ENCODE measurements at places on chromosomes 1 and 21.
A peak's percentile ranks its signal among the peaks of the same experiment; 100 is the strongest.

DNA sequence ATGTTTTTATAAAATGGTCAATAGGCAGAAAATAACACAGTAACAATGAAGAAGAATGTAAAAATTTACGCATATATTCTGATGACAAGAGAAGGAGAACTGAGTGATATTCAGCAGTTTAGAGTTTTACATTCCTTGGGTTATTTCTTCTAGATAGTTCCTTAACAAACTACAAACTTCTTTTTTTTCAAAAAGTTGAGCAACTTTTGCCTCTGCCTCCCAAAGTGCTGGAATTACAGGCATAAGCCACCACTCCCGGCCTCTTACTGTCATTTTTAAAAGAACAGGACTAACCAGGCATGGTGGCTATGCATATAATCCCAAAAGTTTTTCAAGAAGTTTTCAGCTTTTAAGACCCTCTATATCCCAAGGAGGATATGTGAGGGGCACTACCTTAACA is 32.9 kb downstream of the ARNT start:
- DNase-seq: no peak

GRCh38 chr1:72000809-72001208 is 281.5 kb downstream of the NEGR1 start:
- no peak for DNase-seq

- no peak for DNase-seq
Observed at GRCh38 chr1:9025449-9025848, 774 bp downstream of the SLC2A7 start.

GRCh38 chr1:191977874-191978506 is 180.3 kb upstream of the RGS18 start:
- no peak for DNase-seq

DNA sequence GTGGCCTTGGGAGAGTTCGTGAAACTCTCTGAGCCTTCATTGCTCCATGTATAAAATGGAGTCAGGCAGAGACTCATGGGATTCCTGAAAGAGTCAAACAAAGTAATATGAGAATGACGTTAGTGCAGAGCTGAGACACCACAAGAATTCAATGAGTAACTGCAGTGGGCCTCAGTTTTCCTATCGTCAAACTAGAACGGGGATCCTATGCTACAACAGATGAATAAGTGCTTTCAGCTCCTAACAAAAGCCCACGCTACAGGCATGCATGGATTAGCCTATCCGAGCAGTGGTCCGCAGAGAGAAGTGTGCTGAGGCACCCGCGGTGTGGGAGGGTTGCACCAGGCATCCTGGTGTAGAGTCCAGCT is 124.7 kb downstream of the SYF2 start:
- DNase-seq: no peak

DNA sequence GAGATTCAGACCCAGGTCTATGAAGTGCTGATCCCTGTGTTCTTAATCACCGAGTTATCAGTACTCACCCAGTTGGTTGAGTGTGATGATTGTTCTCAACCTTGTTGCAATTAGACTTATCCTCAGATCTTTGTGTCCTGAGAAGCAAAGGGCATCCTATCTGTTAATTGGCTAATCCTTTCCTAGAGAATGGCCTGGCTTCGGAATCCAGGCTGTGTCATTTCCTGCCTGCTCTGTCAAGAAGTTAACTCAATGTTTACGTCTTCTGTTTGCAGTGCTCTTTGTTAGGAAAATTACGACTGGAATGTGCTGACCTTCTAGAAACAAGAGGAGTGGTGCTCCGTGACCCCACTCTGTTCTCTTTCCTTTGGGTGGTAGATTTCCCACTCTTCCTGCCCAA is 14.7 kb downstream of the GAS5 start:
- DNase-seq: no peak

DNA sequence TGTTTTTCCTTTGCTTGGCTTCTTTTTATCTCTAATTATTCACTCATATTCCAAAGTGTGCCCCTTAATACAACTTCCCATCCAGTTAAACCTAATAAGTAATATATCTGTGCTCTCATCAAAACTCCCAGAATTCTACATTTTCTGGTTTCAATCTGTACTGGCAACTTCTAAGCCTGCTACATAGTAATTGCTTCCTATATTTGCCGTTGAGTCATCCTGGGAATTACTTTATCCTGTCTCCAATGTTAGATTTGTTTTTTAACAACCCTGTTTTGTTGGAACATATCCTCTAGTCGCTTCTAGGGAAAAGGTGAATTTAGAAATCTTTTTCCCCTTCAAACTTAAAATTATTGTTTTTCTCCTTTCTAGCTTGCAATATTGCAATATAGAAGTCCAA is 620.5 kb upstream of the PKN2 start:
- DNase-seq: no peak

DNA sequence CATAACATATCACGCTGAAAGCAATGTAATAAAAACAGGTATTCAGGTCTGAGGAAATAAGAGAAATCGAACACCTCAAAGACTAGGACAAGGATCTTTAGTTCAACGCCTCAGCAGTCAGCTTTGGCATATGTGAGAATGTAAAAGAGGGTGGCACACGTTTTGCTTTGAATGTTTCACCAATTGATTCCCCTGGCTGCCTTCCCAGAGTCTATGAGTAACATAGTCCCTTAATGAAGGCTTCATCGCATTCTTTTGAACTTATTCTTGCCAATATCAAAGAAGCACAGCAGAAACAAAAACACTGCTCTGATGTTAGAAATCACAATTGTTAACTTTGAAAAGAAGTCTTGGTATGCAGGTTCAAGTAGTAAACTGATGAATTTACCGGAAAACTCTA is 764.8 kb downstream of the ADGRL2 start:
- no peak for DNase-seq

- DNase-seq: no peak
Observed at GRCh38 chr1:65253800-65254319, 55.5 kb upstream of the DNAJC6 start.

DNA sequence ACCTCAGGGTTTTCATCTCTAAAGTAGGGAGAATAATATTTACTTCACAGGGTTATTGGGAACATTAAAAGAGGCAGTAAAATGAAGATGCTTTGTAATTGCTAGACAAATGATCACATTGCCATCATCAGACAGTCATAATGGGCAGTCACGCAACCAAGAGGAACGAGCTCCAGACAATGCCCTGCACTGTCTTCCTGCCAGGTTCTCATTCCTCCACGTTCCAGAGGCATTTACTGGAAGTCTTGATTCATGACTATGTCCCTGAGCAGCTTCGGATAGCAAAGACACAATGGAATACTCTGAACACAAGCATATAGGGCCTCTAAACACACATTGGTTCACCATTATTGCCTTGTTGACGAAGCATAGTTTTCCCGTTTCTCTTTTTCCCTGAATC is 389.7 kb downstream of the NTNG1 start:
- DNase-seq: no peak

DNA sequence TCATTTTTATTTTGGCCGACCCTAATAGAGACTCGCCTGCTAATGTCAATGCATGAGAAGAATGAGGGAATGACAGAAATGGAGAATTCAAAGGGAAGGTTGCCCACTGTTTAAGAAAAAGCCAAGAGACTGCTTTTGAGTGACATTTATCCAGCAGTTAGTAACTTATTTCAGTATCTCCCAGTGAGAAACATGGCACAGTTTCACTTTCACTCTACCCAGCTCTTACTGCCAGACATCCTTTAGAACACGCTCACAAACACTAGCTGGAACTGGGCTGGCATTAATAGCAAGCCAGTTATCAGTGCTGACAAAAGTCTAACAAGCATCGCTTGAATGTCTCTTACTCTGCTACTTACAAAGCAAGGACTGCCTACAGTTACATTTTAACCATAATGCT is 8.5 kb downstream of the GGPS1 start:
- DNase-seq: no peak

DNA sequence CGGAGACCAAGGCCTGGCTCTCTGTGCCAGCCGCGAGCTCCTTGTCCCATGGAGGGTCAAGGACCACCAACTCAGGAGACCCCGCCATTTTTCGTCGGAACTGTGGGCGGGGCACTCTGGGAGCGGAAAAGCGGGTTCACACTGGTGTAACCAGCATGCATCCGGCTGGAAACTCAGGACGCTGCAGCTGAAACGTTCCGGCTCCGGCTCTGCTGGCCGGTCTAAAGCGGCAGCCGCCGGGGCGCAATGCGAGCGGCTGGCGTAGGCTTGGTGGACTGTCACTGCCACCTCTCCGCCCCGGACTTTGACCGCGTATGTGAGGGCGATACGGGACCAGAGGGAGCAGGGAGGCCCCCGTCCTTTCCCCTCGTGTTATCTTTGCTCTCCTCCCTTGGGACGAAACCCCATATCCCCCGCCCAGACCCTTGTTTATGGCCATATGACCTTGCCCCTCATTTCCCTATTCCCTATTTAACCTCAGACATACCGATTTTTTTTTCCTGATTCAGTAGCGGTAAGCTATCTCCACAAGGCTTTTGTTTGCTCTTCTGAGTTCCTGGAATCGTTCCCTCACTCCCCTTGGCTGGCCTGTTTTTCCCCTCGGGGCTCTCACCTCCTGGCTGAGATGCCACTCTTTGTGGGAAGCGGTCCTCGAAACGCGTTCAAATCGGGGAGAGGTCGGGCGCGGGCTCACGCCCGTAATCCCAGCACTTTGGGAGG is at the start of the genes NSL1 and TATDN3:
Gene NSL1 (minus strand): TSS at position 102 of the 720 bp plus-strand sequence. CDS start 14 bp downstream, at position 88.
Gene TATDN3 (plus strand): TSS at position 219 of the 720 bp plus-strand sequence. CDS start 28 bp downstream, at position 247.
- DNase-seq: peak; percentile 94

GRCh38 chr1:24768873-24769605 is 23.8 kb downstream of the CLIC4 start:
- DNase-seq: no peak

DNA sequence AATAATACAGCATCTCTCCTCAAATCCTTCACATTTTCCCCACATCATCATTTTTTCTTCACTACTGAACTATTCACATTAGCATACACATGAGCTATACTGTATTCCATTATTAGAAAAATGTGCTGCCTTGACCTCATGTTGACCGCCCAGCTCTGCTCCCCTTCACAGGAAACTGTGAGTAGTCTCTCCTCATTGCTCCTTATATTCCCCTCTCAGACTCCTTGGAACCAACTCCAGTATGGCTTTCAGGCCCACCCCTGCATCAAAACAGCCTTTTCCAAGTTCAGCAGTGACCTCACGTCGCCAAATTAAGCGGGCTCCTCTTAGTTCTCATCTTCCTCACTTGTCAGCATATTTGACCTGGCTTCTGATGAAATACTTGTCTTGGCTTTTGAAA is 59.2 kb upstream of the SPAG17 start:
- no peak for DNase-seq

DNA sequence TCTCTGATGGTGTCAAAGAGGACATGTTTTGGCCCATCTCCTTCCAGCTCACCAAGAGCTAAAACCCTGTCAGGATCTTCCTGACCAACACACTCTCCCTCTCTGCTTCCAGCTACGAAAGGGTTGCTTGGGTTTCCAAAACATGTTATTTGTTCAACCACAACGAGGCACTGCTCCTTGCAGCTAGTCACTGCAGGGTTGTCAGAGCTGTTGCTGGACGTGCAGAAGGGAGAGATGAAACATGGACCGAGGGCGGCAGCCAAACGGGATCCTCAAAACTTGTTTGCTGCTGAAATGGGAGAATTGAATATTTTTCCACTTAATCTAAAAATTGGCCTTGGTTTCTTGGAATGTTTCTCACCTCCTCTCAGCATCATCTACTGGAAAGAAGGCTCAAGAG is 12.4 kb downstream of the ZBTB18 start:
- no peak for DNase-seq

DNA sequence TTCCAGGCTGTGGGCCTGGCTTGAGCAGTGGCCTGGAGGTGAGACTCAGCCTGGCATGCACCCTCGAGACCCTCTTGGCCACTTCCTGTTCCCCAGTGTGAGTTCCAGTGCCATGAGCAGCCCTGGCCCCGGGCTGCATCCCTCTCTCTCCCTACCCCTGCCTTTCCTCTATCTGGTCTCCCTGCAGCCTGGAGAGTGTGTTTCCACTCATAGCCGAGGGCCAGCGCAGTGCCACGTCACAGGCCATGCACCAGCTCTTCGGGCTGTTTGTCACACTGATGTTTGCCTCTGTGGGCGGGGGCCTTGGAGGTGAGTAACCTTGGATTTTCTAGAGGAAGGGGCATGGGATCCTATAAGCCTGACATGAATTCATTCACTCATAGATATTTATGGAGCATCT is 13.6 kb downstream of the RHBG start:
- no peak for DNase-seq

DNA sequence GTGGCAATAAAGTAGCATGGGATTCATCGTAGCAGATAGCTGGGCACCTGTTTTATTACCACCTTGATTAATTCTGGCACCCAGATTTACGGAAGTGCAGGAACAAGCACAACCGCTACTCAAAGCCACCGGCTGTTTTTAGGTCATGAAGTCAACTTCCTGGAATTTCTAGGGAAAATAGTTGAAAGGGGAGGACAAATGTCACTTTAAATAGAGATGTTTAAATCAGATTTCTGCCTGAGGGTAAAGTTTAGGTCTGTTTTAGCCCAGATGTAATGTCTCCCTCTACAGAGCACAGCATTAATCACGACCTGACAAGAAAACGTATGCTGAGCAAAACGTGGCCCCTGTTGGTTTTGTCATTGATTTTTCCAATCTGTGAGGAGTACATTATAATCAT is 8.0 kb downstream of the ADGRL2 start:
- no peak for DNase-seq

DNA sequence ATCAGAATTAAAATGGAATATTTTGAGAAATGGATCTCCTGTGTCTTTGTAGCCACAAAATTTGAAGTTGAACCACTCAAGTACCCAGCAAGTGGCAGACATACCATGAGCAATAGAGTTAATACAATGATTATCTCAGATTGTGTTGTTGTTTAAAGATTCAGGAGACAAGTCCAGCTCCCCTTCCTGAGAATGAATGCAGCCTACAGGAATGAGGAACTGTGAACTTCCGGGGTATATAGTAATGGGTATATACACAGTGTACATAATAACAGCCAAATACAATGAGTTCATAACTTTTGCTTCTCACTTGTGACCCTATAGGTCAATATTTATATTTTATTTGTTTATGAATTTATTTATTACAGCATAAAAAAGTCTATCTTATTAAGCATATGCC is 445.0 kb downstream of the SETD4 start:
- no peak for DNase-seq

DNA sequence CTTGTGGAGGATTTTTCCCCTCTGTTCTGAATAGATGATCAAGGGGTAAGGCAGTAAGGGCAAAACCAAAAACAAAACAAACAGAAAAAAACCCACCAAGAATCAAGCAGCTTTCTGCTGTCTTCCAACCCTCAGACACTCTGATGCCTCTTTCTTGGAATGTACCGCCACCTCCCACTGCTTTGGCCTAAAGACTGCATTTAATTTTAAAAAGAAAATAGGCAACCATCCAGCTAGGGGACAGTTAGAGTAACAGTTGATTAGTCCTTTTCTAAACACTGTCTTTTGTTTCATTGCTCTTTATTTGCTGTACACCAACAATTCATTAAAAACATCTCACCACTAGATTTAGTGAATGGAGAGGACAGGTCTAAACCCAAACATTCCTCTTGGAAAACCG is 21.5 kb downstream of the WLS start:
- DNase-seq: no peak

- DNase-seq: no peak
Observed at GRCh38 chr1:11664336-11665065, 501 bp downstream of the FBXO6 start.

GRCh38 chr1:86938450-86938849 is 24.0 kb downstream of the HS2ST1 start:
- DNase-seq: no peak

GRCh38 chr1:3249631-3250501 is 180.9 kb downstream of the PRDM16 start:
- DNase-seq: no peak
